ENCODE measurements at places on chromosomes 2 and 18.
A peak's percentile ranks its signal among the peaks of the same experiment; 100 is the strongest.

- no peak for DNase-seq
These were observed 4.2 kb upstream of the PAX8 start for GRCh38 chr2:113282747-113283533.

GRCh38 chr2:104856086-104856972 is 2.4 kb downstream of the POU3F3 start:
- no peak for DNase-seq

- no peak for DNase-seq
These were observed 1304.9 kb downstream of the DSC3 start for GRCh38 chr18:29737620-29738019.

GRCh38 chr2:84849271-84849952 is 31.5 kb downstream of the TRABD2A start:
- peak; percentile 69 for DNase-seq

DNA sequence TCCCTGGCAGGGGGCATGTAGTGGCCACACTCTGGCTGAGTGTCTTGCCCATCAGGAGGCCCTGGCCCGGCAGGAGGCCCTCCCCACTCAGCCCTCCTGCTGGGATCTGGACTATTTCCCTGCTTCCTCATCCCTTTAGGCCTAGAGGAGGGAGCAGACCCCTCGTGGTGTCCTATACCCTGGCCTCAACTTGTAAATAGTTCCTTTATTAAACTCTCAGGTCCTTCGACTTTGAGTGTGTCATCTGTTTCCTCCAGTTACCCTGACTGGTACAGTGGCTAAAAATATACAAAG is 166.7 kb upstream of the GLI2 start:
- no peak for DNase-seq

- no peak for DNase-seq
These were observed 110.7 kb upstream of the ZEB2 start for GRCh38 chr2:144630459-144631215.

- DNase-seq: peak; percentile 21
These were observed 2.4 kb upstream of the RBM45 start for GRCh38 chr2:178109813-178110212.

DNA sequence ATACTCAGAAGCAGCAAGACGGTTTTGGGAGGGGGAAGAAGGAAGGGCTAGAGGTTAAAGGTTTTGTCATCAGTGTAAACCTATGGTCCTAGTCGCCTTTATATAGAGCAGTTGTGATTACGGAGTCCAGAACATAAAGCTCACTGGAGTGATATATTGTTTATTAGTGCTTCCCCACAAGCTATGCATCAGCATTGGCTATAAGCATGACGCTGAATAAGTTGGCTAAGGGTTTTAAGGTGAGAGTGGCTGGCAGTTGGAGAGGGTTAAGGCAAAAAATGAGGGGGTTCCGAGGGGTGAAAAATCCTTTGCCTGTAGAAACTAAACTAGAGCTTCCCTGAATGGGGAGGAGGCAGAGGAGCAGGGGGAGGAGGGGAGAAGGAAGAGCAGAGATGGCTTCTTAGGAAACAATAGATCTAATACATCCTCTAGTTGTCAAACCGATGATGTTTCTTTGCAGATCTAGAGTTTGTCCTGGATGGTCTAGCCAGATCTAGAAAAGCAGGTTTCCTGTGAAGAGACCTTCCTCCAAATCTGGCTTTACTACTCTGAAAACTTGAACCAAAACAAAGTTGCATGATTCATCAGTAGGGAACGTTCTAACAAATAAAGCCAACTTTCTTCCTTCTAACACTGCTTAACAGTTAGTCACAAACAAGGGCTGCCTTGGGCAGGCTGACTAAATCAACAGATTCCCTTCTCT is 2.5 kb downstream of the KLF7 start:
- DNase-seq: peak; percentile 33

DNA sequence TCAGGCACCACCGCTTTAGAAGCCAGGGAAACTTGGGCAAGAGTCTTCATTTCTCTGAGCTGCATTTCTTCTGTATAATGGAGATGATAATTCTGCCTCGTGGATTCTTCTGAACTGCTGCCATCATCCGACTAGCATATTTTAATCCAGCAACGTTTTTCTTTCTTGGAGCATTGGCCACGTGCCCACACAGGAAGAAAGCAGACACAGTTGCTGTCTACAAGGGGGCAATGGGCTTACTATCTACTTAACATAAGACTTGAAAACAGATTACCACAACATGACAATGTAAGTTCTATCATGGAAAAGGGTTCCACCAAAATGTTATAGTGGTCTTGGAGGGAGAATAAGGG is 176.5 kb downstream of the FAM210A start:
- no peak for DNase-seq

DNA sequence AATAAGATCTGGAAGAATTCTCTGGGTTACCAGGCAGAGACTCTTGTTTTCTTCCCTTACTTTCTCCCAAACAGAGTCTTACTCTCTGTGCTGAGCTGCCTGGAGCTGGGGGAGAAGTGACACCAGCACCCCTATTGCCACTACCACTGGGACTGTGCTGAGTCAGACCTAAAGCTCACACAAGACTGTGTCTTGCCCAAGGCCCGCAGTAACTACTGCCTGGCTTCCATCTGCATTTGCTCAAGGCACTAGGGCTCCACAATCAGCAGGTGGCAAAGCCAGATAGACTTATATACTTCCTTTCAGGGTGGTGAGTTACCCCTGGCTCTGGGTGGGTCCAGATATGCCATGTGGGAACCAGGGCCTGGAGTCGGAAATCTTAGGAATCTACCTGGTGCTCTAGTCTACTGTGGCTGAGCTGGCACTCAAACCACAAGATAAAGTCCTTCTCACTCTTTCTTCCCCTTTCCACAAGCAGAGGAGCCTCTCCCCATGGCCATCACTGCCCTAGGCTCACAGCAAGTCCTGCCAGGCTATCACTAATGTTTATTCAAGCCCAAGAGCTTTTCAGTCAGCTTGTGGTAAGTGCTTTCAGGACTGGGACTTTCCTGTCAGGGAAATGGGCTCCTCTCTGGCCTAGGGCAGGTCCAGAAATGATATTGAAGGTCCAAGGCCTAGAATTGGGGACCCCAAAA is 27.6 kb upstream of the SERPINB2 start:
- DNase-seq: no peak

- no peak for DNase-seq
These were observed 13.4 kb upstream of the DLGAP1 start for GRCh38 chr18:4468511-4468910.

DNA sequence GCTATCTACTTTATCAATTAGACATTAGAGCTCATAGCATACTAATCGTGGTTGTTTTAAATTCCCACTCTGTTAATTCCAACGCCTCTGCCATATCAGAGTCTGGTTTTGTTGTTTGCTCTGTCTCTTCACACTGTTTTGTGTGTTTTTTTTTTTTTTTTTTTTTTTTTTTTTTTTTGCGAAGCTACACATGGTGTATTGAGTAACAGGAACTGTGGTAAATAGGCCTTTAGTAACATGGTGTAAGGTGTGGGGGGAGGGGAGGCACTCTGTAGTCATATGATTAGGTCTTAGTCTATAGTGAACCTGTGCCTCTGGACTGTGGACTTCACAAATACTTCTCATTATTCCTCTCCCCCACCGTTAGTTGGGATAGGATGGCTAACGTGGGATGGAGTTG is 370.7 kb upstream of the RAB12 start:
- DNase-seq: no peak

- DNase-seq: no peak
These were observed 950.6 kb downstream of the TRIB2 start for GRCh38 chr2:13667415-13667757.

GRCh38 chr2:57941816-57942215 is 104.8 kb upstream of the VRK2 start:
- DNase-seq: no peak

GRCh38 chr2:20190876-20191713 is 33.8 kb downstream of the SDC1 start:
- no peak for DNase-seq

DNA sequence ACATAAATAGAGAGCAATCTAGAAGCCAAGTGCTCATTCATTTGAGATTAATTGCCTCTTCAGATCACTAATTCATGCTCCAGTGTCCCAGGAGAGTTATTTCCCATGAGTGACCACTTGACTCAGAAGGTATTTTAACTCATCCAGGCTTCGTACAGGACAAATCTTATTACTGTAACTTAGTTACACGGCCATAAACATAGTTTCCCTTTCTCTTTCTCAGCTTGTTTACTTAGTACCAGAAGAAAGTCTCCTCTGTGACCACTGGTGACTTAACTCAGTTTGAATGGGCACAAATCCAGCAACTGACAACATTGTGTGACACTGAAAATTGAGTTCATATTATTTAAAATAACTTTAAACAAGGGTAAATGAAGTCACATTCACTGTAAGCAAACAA is 25.3 kb downstream of the MMADHC start:
- no peak for DNase-seq

DNA sequence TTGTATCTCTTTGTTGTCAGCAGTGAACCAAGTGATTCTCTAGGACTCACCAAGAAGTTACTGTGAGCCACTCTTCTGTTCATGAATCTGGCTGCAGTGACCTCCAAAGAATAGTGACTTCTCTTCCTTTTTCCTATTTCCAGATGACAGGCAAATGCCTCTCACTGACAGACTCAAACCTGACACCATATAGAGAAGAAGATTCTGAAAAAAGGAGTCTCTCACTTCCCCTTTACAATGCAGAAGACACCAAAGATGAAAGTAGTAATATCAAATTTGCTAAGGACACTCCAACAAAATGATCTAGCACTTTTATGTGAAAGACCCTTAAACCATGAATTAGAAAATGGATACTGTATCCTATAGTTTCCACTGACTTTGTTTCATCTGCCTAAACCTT is 44.4 kb upstream of the SETBP1 start:
- DNase-seq: no peak

DNA sequence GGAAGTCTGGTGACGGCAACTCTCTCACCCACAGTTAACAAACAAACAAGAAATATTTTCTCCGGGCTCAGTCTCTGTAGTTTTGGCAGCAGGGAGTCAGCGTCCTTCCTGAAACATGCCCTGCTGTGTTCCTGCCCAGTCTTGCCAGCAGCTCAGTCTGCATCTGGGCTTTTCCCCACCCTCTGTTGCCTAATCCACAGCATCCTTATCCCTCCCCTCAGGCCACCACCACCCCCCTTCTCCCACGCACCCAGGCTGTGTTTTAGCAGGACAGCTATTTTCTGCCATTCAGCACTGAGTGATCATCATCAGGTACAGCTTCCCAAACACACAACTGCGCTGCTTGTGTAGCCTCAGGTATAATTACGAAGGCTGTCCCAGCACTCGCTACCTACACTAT is 168.2 kb downstream of the DPP10 start:
- no peak for DNase-seq

DNA sequence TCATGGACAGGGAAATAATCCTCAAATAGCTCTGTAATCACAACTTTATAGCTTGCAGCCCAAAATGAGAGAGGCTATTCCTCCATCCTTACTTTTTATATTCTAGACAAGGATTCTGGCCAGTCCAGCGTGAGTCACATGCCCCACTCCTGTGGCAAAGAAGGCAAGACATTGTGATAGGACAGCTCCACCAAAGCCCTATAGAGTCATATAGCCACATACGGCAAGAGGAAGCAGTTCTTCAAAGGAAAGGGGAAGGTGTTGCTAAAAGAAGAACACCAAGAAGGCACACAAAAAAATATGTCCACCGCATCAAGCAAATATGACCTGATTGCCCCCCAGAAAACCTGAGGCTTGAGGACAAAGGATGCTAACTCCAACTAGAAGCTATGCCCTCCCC is 3.4 kb upstream of the GFPT1 start:
- DNase-seq: no peak

- no peak for DNase-seq
These were observed 331.3 kb downstream of the LRRTM4 start for GRCh38 chr2:77190721-77191346.

GRCh38 chr2:194672994-194673393 is 984.0 kb upstream of the SLC39A10 start:
- DNase-seq: no peak

DNA sequence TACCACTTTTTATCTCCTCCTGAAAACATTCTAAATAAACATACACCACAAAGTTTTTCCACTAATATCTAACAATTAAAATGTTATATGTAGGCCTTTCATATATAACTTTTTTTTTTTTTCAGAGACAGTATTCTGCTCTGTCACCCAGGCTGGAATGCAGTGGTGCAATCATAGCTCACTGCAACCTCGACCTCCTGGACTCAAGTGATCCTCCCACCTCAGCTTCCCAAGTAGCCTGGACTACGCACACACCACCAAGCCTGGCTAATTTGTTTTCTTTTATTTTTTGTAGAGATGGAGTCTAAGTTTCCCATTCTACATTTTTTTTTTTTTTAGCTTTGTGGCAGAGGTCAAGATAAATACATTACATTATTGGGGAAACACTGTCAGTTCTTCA is 1612.6 kb upstream of the NXPH2 start:
- DNase-seq: no peak

DNA sequence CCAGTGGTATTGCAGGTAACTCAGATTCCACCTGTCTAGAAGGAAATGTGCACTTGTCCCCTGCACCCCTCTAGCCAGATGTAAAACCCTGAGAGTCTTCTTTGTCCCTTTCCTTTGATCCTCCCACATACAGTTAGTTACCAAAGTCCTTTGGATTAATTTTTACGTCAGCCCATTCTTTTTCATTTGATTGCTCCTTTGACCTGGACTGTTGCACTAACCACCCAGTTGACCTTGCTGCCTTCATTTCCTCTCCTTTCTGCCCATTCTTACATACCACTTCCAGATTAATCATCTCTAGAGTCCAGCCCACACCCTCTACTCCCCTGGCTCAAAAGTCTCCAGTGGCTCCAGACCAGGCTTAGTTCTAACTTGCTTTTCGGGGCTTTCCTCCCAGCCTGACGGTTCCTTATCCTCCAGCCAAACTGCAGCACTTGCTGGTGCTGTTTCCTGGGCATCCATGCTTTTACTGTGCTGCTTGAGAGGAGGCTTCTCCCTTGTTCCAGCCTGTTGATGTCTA is 99.3 kb downstream of the SPTBN1 start:
- no peak for DNase-seq

GRCh38 chr2:12326449-12327190 is 390.1 kb upstream of the TRIB2 start:
- peak; percentile 7 for DNase-seq

GRCh38 chr18:3871687-3872086 is 421.7 kb downstream of the TGIF1 start:
- no peak for DNase-seq

DNA sequence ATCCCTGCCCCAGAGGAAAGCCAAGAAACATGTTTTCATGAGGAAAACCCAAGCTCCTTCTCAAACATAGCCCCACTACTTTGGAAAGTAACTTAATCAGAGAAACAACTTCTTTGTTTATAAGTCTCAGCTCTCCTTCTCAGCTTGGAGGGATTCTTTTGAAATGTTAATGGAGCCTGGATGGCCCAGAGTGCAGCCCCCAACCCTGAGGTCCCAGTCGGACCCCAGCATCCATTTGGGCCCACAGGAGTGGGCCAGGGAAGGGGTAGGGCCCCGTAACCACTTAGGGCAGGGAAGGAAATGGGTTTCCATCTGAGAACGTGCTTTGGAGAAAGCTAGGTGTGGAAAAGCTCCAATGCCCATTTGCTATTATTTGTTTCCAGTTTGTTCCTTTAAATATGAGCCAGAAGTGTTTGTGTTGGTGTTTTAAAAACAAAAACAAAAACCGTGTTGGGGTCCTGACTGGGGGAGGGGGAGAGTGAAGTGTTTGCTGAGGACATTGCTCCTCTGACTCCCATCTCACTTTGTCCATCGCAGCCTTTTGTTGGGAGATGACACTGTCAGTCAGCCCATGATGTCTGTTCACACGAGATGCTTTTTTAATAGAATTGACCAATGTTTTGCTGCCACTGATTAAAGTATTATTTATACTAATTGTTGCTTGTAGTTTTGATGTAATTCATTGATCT is 1.6 kb upstream of the HOXD3 start:
- no peak for DNase-seq

- DNase-seq: no peak
These were observed 456.4 kb downstream of the SETBP1 start for GRCh38 chr18:45137087-45137419.

GRCh38 chr2:118112771-118113334 is 24.6 kb downstream of the INSIG2 start:
- no peak for DNase-seq

Measured in CD4-positive, alpha-beta T cell treated with Interleukin-6 at 100 ng/mL for 8 hours (primary cell).